ENCODE measurements at places on chromosomes 12 and 14. TPM values are rescaled to one million over a fixed set of nuclear protein-coding genes. Genes with fewer than 3 reads are reported as not detected.

- DNase-seq, result no peak
Observed at GRCh38 chr14:103108749-103109207, 14.3 kb downstream of the EXOC3L4 start.

DNA sequence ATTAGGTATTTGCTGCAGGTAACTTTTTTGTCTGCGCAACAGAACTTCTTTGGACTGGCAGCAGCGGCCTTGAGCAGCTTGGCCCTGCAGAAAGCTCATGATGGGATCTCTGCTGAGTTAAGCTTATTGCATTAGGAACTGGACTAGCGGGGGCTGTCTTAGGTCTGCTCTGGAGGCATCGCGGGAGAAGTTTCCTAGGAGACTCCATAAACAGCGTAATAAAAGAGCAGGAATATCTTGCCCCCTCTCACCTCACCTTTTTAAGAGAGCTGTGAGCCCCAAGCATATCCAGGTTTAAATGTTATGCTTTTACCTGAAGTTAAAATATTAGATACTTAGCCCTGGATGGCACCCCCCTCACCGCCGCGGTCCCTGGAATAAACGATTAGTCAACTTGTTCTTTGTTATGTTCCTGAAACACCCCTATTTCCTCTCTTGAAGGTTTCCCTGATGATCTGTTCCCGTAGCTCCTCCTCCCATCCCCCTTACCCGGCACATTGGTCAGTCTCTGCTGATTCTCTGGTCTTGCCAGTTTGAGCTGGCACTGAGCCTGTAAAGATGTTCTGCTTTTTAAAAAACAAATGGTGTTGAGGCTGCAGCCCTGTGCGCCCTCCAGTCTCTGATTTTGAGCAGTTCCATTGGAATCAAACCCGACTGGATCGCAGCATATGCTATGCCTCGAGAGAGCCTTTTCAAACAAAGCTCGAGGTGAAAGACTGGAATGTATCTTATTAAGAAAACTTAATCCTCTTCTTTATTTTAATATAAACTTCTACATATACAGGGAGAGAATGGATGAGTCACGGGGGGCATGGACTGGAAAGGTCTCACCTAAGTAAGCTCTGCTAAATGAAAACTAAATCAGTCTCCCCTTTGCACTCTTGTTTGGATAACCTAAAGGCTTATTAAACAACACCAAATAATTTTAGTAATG is 1.9 kb downstream of the MLXIP start:
- DNase-seq, result no peak

GRCh38 chr12:92803903-92804302 is 101.1 kb downstream of the PLEKHG7 start:
- DNase-seq, result no peak

DNA sequence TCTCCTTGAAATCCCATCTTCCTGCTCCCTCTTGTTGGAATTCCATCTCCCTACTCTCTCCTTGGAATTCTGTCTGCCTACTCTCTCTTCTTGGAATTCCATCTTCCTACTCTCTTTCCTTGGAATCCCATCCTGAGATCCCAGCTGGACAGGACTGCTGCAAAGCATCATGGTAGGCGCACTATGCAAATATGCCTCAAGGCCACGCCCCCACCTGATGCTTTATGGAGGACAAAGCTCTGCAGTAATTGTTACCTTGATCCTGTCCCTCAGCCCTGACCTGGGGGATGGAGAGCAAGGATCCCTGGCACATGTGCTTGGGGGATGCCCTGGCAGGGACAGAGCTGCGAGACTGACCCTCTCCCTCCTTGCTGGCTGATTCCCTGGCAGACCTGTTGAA is 185.6 kb downstream of the TBX5 start:
- DNase-seq, result no peak

GRCh38 chr14:94888121-94888520 is 118.2 kb upstream of the GSC start:
- no peak for DNase-seq

- DNase-seq, result no peak
Observed at GRCh38 chr14:58822856-58823255, 185.1 kb downstream of the DACT1 start.

GRCh38 chr12:18798535-18799361 is 60.8 kb downstream of the CAPZA3 start:
- no peak for DNase-seq

- no peak for DNase-seq
Observed at GRCh38 chr12:99130808-99131553, 485.9 kb downstream of the APAF1 start.

GRCh38 chr14:63039866-63040265 is 5.4 kb downstream of the KCNH5 start:
- DNase-seq, result no peak

GRCh38 chr14:28494196-28494595 is 272.4 kb upstream of the FOXG1 start:
- no peak for DNase-seq

GRCh38 chr12:17030338-17030737 is 424.4 kb upstream of the LMO3 start:
- no peak for DNase-seq

GRCh38 chr12:113240395-113240794 is 19.1 kb downstream of the TPCN1 start:
- no peak for DNase-seq

Gene SLC5A8
- not detected for total RNA-seq

Gene ARHGAP9
- 403 TPM for total RNA-seq

Gene RNFT2
- total RNA-seq, result 9.7 TPM

Gene MIP
- total RNA-seq, result not detected

Gene RPL10L
- total RNA-seq, result not detected

Gene OR10AD1
- not detected for total RNA-seq

All from CD4-positive, CD25-positive, alpha-beta regulatory T cell (primary cell).